Fibroblast of the aortic adventitia (primary cell): ENCODE measurements at places on chromosomes 2 and 18.

GRCh38 chr2:31386648-31387047 is 27.9 kb downstream of the XDH start:
- no peak for DNase-seq

- DNase-seq: peak; percentile 59
Observed at GRCh38 chr2:105712981-105713596, 31.6 kb upstream of the NCK2 start.

- no peak for DNase-seq
Observed at GRCh38 chr2:148982282-148982681, 56.2 kb upstream of the LYPD6B start.

DNA sequence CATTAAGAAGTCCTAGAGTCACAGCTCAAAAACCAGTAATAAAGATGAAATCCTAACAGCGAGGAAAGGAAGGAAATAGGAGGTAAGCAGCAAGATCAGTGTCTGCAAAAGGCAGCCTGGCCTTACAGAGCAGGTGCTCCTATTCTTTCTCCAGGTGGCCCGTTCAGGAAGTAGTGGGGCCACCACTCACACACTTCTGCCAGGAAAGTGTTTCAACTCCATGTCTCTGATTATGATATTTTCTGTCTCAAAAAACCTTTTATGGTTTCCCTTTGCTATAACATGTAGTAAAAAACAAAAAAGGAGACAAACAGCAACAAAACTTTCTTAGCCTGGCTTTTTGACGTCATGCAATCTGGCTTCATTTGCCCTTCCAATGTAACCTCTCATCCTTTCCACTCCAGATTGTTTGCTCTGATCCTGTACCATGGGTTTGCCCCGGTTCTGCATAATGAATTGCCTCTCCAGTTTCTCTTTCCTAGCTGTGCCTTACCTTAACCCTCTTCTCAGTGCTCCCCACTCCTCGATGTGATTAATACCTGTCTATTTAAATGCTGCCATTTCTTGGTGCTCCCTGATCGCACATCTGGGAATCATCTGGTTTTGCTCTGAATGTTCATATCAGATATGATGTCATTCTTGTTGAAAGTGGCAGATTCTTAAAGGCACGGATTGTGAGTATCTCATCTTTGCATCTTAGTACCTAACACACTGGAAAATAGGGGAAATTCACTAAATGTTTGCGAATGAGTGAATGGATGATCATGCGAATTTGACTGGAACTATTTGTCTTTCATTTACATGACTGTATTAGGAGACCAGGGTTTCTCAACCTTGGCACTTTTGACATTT is 50.6 kb upstream of the PTPRM start:
- no peak for DNase-seq
